ENCODE measurements at places on chromosomes 16 and 17. TPM values are rescaled to one million over a fixed set of nuclear protein-coding genes. Genes with fewer than 3 reads are reported as not detected.
A peak's percentile ranks its signal among the peaks of the same experiment; 100 is the strongest.

SIRT7 gene
- 21.3 TPM for total RNA-seq

TRPV3 gene
- total RNA-seq: 3.6 TPM

- H3K4me1 ChIP-seq: peaks cover 69% of the 10 kb centered on the region
- DNase-seq: no peak
- peaks cover 4% of the 10 kb centered on the region for H3K36me3 ChIP-seq
- H3K27ac ChIP-seq: peak overlapping the region; percentile 96
These were observed 185.0 kb downstream of the TANC2 start for GRCh38 chr17:63150994-63151464.

DNA sequence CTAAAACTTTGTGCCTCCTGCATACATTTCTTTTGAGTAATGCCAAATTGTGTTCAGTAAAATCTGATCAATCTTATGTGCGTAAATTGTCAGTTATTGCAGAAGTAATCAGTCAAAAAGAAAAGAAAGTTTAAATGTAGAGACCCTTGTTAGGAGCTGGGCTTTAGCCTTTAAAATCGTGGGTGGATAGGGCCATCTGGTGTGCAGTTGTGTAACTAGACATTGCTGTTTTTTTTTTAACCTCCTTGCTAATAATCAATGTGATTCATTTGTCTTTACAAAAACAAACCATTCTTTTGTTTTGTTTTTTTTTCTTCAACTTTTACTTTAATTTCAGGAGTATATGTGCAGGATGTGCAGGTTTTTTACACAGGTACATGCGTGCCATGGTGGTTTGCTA lies 5.3 kb upstream of the WWOX start:
- no peak overlapping the region for H3K4me3 ChIP-seq
- DNase-seq: no peak
- peaks cover 14% of the 10 kb centered on the region for H3K4me1 ChIP-seq
- H3K27me3 ChIP-seq: no peaks in the 10 kb centered on the region
- no peaks in the 10 kb centered on the region for H3K36me3 ChIP-seq
- H3K27ac ChIP-seq: no peak overlapping the region

ABCC3 gene
- 0.93 TPM for total RNA-seq

ASGR2 gene
- not detected for total RNA-seq

GRCh38 chr17:50044483-50044882 lies 11.4 kb upstream of the ITGA3 start:
- no peaks in the 10 kb centered on the region for H3K36me3 ChIP-seq
- DNase-seq: no peak

GUCY2D gene
- total RNA-seq: 0.34 TPM

DNA sequence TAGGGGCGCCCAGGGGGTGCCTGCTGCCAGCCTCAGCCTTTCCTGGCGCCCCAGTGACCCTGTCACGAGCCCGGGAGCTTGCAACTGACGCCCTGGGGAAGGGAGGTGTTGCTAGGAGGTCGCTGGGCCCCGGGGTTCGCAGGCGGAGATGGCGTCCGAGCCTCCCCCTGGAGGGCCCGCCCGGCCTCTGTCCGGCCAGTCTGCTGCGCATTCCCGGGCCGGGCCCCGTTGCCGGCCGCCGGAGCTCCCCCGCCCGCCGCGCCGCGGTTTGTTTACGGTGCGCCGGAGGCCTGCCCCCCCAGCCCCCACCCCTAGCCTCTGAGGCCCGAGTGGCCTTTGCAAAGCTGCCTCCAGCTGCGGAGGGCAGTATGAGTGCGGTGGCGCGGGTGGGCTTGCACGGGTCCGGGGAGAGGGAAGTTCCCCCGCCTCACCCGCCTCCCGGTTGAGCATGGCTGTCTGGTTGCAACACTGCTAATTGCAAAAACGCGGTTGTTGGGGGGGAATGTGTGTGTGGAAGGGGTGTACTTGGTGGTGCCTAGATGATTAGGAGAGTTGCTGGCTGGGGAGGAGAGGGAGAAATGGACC lies 514 bp downstream of the THRA start:
- peak overlapping the region; percentile 84 for H3K27ac ChIP-seq
- peaks cover 49% of the 10 kb centered on the region for H3K4me1 ChIP-seq
- H3K4me3 ChIP-seq: peak overlapping the region; percentile 83
- no peak for DNase-seq
- peaks cover 4% of the 10 kb centered on the region for H3K27me3 ChIP-seq

DNA sequence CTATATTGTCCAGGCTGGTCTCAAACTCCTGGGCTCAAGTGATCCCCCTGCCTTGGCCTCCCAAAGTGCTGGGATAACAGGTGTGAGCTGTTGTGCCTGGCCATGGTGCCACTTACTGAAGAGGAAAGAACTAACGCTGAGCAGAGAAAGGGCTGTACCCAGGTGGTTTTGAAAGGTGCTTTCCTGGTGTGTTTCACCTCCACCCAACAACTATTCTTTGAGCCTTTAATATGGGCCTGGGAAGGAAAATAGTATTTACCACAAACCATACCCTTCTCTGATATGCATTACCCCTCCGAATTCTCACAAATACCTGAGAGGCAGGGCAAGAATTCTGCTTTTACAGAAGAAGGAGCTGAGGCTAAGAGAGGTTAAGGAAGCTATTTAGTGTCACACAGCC lies 24.8 kb downstream of the KPNA2 start:
- DNase-seq: no peak
- no peak overlapping the region for H3K27ac ChIP-seq
- no peaks in the 10 kb centered on the region for H3K27me3 ChIP-seq
- H3K4me3 ChIP-seq: no peak overlapping the region

- DNase-seq: no peak
- H3K27ac ChIP-seq: no peak overlapping the region
- H3K4me1 ChIP-seq: peaks cover 12% of the 10 kb centered on the region
- H3K4me3 ChIP-seq: no peak overlapping the region
- H3K27me3 ChIP-seq: peaks cover 56% of the 10 kb centered on the region
- no peaks in the 10 kb centered on the region for H3K36me3 ChIP-seq
These were observed 171.3 kb upstream of the RPL38 start for GRCh38 chr17:74032222-74032621.

RHBDL1 gene
- total RNA-seq: 6.0 TPM

GRCh38 chr17:5840811-5841446 lies 229.2 kb upstream of the WSCD1 start:
- no peak overlapping the region for H3K4me3 ChIP-seq
- H3K27me3 ChIP-seq: peaks cover 2% of the 10 kb centered on the region
- H3K36me3 ChIP-seq: no peaks in the 10 kb centered on the region
- DNase-seq: no peak
- H3K27ac ChIP-seq: no peak overlapping the region

GRCh38 chr16:73669535-73670274 lies 621.8 kb upstream of the ZFHX3 start:
- no peak for DNase-seq
- peaks cover 15% of the 10 kb centered on the region for H3K27me3 ChIP-seq
- H3K4me1 ChIP-seq: no peaks in the 10 kb centered on the region
- no peak overlapping the region for H3K4me3 ChIP-seq
- H3K36me3 ChIP-seq: no peaks in the 10 kb centered on the region

DNA sequence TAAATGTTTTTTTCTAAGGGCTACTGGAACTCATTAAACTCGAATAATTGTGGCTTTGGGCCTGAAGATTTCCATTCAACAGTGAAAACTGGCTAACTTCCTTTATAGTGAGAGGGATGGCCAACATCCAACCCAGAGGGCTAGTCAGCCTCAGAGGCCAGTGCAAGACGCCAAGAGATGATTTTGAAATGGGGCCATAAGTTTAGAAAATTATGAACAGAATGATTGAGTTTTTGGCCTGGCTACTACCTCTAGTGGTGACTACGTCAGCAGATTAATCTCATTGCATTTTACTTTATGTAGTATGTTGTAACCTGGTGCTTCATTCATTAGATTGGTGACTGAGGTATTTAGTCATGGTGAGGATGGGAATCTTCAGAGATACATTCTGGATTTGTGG lies 28.4 kb downstream of the HAPSTR1 start:
- H3K4me1 ChIP-seq: peaks cover 15% of the 10 kb centered on the region
- H3K27me3 ChIP-seq: no peaks in the 10 kb centered on the region
- DNase-seq: no peak

DNA sequence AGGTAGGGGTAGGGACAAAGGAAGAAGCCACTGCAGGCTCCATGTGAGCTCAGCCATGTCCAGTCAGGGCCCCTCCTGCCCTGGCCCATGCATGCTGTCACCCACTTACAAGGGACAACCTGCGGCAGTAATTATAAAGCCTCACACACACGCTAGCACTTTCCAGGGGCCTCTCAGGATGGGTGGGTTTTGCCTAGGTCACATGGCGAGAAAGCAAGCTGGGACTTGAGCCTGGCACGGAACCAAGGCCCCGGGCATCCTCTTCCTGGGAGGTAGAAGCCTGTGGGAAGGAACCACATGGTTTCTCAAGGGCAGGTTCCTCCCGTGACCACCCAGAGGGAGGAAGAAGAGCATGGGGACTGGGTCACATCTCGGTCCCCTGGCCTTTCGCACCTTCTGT lies 7.0 kb downstream of the ZNF319 start:
- H3K27ac ChIP-seq: no peak overlapping the region
- DNase-seq: no peak
- peaks cover 10% of the 10 kb centered on the region for H3K4me1 ChIP-seq

PRRT2 gene
- 25.5 TPM for total RNA-seq

NPW gene
- 16.1 TPM for total RNA-seq

SLFN5 gene
- 46.9 TPM for total RNA-seq

DNA sequence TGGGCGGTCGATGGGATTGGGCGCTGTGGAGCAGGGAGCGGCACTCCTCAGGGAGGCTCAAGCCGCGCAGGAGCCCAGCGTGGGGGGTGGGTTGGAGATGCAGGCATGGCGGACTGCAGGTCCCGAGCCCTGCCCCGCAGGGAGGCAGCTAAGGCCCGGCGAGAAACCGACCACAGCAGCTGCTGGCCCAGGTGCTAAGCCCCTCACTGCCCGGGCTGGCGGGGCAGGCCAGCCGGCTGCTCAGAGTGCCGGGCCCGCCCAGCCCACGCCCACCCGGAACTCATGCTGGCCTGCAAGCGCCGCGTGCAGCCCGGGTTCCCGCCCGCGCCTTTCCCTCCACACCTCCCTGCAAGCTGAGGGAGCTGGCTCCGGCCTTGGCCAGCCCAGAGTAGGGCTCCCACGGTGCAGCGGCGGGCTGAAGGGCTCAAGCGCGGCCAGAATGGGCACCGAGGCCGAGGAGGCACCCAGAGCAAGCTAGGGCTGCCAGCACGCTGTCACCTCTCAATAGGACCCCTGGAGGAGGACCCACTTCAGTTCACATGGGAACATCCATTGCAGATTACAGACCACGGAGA lies 20.5 kb upstream of the METTL16 start:
- H3K36me3 ChIP-seq: no peaks in the 10 kb centered on the region
- H3K27ac ChIP-seq: no peak overlapping the region
- no peak for DNase-seq
- H3K27me3 ChIP-seq: no peaks in the 10 kb centered on the region
- H3K4me3 ChIP-seq: no peak overlapping the region

DNA sequence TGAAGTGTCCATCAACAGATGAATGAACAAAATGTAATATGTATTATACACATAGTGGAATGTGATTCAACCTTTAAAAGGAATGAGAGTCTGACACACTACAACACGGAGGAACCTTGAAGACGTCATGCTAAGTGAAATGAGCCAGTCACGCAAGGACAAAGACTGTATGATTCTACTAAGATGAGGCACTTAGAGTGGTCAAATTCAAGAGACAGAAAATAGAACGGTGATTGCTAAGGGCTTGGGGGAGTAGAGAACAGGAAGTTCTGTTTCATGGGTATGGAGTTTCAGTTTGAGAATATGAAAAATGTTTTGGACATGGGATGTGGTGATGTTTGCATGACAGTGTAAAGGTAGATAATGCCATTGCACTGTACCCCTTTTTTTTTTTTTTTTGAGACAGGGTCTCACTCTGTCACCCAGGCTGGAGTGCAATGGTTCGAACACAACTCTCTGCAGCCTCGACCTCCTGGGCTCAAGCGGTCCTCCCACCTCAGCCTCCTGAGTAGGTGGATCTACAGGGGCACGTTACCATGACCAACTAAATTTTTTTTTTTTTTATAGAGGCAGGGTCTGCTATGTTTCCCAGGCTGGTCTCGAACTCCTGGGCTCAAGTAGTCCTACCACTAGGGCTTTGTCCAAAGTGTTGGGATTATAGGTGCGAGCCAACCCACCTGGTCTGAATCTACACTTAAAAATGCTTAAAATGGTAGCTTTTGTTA lies 2.9 kb upstream of the CCDC102A start:
- no peaks in the 10 kb centered on the region for H3K36me3 ChIP-seq
- no peak overlapping the region for H3K27ac ChIP-seq
- peak; percentile 9 for DNase-seq
- H3K4me1 ChIP-seq: peaks cover 39% of the 10 kb centered on the region
- H3K4me3 ChIP-seq: no peak overlapping the region
- no peaks in the 10 kb centered on the region for H3K27me3 ChIP-seq

GRCh38 chr17:43359469-43360110 lies 39.2 kb upstream of the ARL4D start:
- H3K27ac ChIP-seq: peak overlapping the region; percentile 100
- H3K4me1 ChIP-seq: peaks cover 11% of the 10 kb centered on the region
- H3K27me3 ChIP-seq: no peaks in the 10 kb centered on the region
- peak overlapping the region; percentile 67 for H3K4me3 ChIP-seq

- no peak for DNase-seq
- H3K27me3 ChIP-seq: no peaks in the 10 kb centered on the region
- peaks cover 32% of the 10 kb centered on the region for H3K4me1 ChIP-seq
- peak overlapping the region; percentile 8 for H3K27ac ChIP-seq
These were observed 149.4 kb upstream of the HS3ST3A1 start for GRCh38 chr17:13750816-13751793.

DNA sequence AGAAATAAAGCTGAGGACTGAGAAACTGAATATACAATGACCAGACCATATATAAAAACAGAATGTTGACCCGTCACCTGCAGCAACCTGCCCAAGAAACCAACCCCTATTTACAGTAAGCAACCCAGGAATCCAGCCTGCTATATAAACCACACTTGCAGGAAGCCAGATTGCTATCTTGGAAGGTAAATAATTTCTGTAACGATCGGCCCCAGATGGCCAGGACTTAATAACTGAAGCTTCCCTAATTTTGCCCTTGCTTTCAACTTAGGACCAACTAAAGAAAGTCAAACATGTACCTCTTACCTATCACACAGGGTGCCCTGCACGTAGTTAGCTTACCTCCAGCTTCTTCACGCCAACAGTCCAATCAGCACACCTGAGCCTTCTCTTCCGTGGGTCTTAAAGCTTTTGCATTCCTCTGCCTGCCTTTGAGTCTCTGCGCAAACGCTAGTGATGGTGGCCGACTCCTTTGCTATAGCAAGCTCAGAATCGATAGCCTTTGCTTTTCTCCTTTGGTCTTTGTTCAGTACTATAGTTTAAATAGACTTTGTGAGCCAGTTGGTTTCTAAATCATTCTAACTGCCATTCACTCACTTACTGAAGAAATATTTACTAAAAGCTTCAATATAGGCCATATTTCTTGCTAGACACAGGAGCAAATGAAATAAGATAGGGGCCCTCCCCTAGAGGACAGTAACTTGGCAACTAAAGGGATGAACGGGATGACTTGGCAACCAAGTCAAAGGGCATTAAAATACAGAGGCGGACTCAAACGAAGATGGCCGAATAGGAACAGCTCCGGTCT lies 31.3 kb downstream of the MPHOSPH6 start:
- peak overlapping the region; percentile 66 for H3K4me3 ChIP-seq
- peaks cover 10% of the 10 kb centered on the region for H3K4me1 ChIP-seq
- peak overlapping the region; percentile 55 for H3K27ac ChIP-seq
- H3K27me3 ChIP-seq: no peaks in the 10 kb centered on the region
- H3K36me3 ChIP-seq: peaks cover 16% of the 10 kb centered on the region
